ENCODE measurements at places on chromosomes 5 and 9. TPM values are rescaled to one million over a fixed set of nuclear protein-coding genes. Genes with fewer than 3 reads are reported as not detected.
A peak's percentile ranks its signal among the peaks of the same experiment; 100 is the strongest.

DNA sequence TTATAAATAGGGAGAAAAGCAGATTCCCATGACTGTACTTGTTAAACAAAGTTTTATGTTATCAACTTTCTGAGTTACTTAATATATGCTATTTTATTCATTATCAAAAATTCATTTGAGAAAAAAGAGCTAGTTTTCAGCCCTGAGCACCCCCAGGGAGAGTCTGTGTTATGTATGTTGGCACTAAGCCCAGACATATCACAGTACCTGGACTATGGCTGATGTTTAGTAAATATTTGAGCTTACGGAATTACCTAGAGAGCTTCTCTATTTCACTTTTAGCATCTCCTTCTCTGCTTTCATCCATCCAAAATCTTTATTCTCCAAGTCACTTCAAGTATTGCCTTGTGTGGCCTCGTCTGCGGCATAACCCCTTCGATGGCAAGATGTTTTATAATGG is 225.9 kb upstream of the PCSK5 start:
- no peak for DNase-seq

GRCh38 chr5:8399471-8399870 is 530.5 kb downstream of the MTRR start:
- DNase-seq: no peak

DNA sequence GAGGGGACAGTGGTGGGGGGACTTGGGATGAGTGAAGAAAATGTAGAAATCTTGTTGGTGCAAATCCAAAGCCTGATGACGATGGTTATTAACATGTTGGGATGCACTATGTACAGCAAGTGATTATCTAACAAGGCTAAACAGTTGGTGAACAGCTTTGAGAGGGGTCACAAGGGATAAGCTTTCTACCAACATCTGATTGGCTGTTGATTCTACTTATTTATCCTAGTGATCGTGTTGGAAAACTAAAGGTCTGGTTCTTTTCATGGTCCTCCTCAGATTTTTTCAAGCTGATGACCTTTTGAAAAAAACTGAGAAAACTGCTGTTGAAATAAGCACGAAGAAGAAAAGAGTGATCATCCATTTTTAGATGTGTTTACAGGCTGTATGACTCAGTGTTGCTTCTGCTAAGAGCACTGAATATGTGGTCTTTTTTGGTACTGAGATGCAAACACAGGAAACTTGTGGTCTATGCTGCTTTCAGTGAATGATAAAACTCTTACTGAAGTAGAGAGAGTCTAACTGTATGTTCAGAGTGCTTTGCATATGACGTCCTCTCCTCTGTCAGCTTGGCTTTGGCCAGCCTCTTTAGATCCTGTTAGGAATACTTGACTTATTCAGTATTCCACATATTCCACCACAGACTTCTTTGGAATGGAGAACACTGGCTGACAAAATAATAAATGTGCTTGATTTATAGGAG is 174.8 kb downstream of the SLF1 start:
- no peak for DNase-seq

- no peak for DNase-seq
Observed at GRCh38 chr5:144088206-144089064, 82.0 kb downstream of the YIPF5 start.

DNA sequence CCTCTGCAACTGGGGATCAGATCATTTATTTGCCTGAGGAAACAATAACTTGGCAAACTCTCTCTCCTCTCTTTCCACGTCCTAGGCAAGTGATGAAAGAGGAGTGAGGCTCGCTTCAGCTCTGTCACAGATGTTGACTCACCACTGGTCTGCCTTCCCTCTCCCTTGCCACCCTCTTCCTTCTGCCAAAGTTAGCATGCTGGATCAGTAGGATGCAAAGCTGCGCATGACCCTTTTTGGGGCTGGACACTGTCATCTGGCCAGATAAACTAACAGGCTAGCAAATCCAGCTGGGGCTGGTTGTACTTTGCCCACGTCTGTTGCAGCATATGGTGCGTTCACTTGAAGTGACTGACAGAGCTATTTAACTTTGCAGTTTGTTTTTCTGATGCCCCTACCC is 36.2 kb upstream of the SMARCA2 start:
- no peak for DNase-seq

Gene RNF38
- 31.4 TPM for total RNA-seq

Gene AP3B1
- 11.9 TPM for total RNA-seq

Gene SH3TC2
- total RNA-seq: 0.06 TPM

GRCh38 chr9:107856633-107857032 is 367.1 kb upstream of the KLF4 start:
- no peak for DNase-seq

- DNase-seq: no peak
Observed at GRCh38 chr5:150509992-150510391, 2.1 kb downstream of the NDST1 start.

DNA sequence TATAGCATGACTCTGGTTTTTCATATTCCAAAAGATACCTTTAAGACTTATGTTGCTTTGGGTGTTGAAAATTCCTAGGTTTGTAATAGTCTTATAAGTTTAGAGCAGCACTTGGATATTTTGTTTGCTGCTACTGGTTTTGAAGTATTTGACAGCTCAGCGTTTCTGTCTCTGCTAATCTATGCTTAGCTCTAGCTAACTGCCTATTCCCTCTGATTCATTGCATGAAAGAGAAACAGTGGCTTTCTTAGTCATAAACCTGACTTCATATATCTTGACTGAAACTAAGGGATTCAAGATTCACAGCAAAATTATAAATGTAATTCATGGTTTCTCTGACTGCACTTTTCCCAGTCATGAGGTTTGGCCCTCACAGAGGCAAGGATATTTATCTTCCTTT is 35.6 kb upstream of the ANXA1 start:
- no peak for DNase-seq

DNA sequence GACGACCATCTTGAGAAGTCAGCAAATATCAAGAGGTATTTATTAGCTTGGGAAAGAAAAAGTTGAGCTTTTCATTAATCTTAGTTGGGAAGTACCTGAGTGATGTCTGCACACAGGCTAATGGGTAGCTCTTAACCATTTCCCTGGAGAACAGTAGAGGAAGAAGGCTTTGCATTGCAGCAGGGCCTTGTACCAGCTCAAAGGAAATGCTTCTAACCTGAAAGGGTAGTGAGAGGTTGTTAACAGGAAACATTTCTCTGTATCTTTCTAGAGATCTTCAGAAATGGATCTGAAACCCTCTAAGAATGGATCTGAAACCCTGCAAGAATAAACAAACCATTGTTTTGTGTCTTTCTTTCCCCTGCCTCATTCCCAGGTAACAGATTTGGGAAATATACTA is 393.3 kb downstream of the PLK2 start:
- DNase-seq: no peak

Gene SAPCD2
- 0.29 TPM for total RNA-seq

DNA sequence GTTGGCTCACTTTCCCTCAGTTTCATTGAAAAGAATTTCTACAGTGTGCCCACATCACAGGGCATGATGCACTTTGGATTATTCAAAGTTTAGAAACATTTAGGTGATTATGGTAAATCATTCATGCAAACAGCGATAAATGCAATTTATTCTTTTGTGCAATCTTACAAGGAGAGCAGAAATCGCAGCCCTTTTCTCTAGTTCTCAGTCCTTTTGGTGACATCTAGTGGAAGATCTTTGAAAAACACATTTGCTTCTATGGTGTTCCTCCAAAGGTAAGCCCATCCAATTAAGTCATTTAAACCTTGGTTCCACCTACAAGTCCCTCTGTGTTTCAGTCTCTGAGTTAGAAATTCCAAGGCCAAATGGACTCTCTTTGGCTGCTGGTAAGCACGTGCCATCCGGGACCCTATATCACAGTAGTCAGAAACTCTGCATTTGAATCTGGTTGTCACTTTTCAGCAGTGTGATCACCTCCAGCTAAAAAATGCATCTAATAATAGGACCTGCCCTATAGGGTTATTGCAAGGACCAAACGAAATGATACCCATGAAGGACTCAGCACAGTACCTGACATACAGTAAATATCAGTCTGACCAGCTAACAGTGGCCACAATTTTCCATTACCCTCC is 66.4 kb downstream of the MACROH2A1 start:
- DNase-seq: no peak

DNA sequence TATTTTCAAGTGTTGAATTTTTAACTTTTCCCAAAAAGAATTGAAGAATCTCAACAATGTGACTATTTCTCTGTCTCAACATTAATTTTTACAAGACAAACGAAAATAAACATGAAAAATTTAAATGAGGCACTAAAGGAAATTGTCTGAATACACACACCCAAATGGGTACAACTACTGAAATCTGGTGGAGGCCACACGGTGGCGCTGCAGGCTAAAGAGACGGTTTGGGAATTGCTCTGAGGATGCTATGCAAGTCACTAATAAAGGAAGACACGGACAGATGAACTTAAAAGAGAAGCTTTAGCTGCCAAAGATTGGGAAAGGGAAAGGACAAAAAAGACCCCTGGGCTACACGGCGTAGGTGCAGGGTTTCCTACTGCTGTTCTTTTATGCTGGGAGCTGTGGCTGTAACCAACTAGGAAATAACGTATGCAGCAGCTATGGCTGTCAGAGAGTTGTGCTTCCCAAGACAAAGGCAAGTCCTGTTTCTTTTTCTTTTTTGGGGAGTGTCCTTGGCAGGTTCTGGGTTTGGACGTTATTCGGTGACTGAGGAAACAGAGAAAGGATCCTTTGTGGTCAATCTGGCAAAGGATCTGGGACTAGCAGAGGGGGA is at the start of gene PCDHB10:
Gene PCDHB10 (plus strand): TSS at position 244 of the 616 bp plus-strand sequence. CDS start 200 bp downstream, at position 444.
- no peak for DNase-seq

DNA sequence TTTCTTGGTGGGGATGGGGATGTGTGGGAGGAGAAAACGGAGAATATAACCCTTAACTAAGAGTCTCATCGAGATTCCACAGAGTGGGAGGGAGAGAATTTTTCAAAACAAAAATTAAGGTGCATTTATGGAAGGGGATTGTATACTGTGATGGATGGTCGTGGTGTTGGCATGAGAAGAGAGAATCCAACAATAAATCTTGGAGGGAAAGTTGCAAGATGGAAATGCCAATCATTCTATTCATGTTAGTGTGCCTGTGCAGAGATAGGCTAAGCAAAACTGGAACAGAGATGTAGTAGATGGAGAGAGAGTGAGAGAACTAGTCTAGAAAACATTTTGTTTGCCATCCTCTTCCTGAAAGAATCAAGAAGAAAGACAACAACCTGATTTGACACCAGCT is 613.1 kb downstream of the EBF1 start:
- DNase-seq: no peak

Gene ZBTB34
- total RNA-seq: 2.5 TPM

Gene PCDHB10
- 0.56 TPM for total RNA-seq

DNA sequence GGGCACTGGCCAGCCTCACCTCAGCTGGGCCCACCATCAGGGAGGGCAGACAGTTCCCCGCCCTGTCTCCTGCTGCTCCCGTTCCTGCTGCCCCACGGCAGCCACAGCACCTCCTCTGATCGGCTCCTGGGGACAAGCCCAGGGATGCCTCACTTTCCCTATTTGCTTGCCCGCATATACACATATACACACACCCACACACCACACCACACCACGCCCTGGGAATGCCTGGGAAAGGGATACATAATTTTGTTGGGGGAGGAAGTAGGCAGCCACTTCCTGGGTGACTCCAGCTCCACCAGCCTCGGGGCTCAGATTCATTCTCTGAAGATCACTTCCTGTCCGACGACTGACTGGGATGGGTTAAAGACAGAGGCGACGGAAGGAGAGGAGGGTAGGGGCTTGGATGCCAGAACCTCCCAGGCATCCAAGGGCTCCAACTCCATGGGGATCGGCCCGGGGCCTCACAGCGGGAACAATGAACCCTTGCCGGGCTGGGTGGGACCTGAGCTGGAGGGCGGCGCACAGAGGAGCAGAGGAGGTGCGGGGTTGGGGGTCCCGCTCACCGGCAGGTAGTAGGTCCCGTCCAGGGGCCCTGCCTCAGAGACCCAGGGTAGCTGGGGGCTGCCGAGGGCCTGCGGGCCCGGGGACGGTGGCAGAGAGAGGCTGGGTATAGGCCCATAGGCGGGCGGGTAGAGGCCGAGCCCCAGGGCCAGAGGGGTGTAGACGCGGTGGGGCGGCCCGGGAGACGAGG is 2.0 kb upstream of the MZB1 start:
- DNase-seq: no peak

- peak; percentile 34 for DNase-seq
Observed at GRCh38 chr9:9855177-9856078, 757.4 kb downstream of the PTPRD start.

- DNase-seq: no peak
Observed at GRCh38 chr9:34578241-34579103, 11.1 kb downstream of the CNTFR start.

- no peak for DNase-seq
Observed at GRCh38 chr5:37926732-37927131, 86.9 kb upstream of the GDNF start.

- DNase-seq: no peak
Observed at GRCh38 chr9:134930398-134930797, 12.7 kb upstream of the FCN1 start.

Gene HSPB3
- not detected for total RNA-seq

DNA sequence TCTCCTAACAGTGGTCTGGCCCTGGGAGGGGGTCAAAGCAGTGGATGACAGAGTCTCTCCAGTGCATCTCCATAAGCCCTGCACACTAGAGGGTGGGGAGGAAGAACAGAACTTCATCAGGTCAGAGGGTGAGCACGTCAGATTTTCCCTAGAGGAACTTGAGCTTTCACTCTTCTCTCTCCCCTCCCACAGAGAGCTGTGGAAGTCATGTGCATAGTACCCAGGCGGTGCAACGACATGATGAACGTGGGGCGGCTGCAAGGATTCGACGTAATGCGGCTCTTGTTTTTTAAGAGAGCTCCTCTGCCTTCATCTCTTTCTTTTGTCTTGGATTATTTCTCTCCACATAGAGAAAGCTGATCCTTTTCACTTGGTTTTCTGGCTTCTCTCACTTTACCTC is 100.2 kb upstream of the OTULINL start:
- DNase-seq: no peak

- no peak for DNase-seq
Observed at GRCh38 chr9:126842220-126842842, 18.1 kb upstream of the ZBTB34 start.

GRCh38 chr5:115842952-115843351 is 1.2 kb downstream of the AP3S1 start:
- DNase-seq: no peak

DNA sequence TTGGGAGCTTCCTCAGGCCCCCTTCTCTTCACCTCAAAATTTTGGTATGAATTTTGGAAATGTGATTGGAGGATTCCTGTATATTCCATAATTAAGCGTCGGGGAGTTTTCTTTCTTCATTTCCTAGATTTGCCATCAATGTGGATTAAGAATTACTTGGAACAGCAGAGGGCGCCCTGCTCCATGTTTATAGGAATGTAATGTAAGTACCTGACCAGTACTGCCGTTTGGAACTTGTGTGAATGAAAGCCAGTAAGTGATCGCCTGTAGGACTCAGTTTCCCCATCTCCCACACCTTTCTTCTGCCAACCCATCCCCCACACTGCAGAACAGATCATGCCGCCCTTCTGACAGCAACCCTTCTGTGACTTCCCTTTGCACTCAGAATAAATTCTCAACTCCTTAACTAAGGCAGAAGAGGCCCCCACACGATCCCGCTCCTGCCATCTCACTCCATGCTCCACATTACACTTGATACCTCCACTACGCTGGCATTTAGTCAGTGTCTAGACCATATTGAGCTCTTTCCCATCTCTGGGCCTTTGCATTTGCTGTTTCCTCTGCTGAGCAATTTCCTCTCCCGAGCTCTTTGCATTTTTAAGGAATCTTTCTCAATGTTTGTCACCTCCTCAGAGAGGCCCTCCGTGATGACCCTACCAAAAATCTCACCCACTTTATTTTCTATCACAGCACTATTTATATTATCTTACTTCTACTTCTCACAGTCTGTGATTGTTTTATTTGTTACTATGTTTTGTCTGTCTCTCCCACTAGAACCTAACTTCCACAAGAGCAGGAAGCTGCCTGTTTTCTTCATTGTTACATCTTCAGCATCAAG is 79.5 kb upstream of the HTR4 start:
- peak; percentile 79 for DNase-seq

Gene FAM120A
- total RNA-seq: 62.2 TPM

Gene CDH12
- not detected for total RNA-seq
